ENCODE measurements at places on chromosomes 2 and 18.

DNA sequence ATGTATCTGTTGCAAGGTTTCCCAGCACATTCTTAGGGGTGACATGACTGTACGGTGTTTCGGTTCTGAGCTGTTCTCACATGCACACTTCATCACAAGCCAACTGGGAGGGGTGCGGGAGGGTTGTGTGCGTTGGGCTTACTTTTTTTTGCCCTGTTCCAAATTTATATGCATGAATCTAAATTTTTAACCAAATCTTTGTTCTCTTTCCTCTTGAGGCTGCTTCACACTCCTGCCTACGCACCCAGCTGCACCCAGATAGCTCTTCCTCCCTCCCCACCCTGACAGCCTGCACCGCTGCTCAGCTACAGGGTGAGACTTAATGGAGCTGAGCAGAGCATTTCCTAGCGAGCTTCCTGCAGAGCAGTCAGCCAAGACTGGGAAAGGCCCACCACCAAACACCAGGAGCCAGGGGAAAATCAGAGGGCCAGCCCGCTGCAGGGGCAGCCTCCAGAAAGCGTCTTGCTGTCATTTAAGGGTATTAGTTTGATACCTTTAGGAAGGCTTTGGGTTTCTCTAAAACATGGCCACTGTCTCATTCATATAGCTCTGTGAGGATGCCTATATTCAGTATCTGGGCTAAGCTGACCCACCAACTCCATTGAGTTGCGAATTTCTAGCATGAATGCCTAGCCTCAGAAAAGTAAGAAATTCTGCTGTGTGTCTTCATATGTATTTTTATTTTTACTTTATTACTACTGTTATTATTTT is 84.5 kb downstream of the POU3F3 start:
- DNase-seq: no peak

DNA sequence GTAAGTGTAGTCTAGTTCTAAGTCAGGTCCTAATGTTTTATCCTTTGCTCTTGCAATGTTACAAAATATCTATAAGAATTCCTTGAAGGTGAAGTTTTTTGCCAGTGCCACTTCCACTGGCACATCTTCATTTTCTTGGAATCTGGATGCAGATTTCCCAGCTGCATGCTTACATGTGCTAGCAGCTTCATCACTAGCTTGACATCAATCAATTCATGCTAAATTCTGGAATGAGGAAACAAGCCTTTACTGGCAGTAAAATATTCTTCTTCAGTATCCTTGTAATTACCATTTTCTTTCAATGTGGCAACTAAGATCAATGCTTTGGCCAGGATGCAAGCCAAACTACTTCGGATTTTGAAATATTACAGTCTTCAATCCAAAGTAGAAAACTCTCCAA is 200.6 kb upstream of the SIX2 start:
- no peak for DNase-seq

GRCh38 chr2:172335736-172336135 is 91.7 kb upstream of the ITGA6 start:
- DNase-seq: no peak

DNA sequence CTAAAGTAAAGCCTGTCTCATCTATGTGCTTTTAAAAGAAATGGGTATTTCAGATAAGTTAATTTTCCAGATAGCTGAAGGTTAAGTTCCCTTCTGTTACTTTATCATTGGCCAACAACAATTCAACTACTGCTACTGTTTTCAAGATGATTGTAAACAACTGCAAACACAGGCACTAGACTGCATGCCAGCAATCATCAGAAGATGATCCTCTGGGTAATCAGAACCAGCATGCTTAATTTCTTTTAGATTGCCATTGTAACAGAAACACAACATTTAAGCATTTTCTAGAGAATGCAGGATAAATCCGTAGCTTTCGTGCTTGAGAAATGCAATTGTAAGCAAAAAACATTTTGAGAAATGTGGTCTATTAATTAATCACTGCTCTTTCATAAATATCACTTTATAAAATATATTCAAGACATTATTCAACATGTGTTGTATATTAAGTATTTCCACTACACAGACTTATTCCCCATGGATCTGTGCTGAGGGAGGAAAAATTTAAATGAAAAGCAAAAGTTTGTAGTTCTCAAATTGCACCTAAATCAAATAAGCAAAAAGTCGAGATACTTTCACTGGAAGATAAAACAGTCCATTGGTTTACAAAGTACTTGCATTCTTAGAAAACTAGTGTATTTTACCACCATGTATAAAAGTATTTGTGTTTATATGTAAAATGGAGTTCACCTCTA is 133.7 kb downstream of the ATL2 start:
- DNase-seq: no peak

GRCh38 chr2:101205521-101206479 is 46.9 kb upstream of the CNOT11 start:
- DNase-seq: peak; percentile 59

GRCh38 chr2:78541088-78541450 is 484.4 kb upstream of the REG3G start:
- no peak for DNase-seq

GRCh38 chr2:215791481-215791937 is 221.8 kb downstream of the MREG start:
- no peak for DNase-seq
